Caki2 (cell line): ENCODE measurements at places on chromosomes 5 and 9.

DNA sequence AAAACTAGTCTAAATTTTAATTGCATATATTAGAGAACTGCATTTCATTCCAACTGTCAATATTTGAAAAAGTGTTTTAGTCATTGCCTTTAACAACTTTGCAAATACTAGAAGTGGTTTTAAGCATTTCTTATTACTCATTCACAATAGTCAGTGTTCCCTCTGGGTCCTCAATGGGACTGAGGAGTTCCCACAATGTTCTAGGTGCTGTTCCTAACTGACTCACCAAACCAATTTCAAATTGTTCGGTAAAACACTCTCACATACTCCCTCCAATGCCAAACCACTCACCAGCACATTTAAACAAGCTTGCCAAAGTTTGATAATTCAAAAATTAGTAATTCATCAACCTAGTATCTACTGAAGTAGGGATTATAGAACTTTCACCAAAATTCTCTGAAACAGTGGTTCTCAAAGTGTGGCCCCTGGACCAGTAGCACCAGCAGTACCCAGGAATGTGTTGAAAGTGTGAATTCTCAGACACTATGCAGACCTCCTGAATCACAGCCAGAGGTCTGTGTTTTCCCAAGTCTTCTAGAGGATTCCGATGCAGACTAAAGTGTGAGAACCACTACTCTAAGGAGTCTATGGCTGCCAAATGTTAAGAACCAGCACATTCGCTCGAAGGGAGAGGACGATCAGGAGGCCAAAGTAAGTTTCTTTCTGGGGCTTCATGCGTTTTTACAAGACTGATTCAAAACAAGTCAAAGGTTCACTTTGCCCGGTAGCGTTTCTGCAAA, 72.8 kb downstream of the APBA1 start:
- no peak for DNase-seq

- DNase-seq = no peak
These were observed 1.9 kb upstream of the ZDHHC11 start for GRCh38 chr5:852431-853401.

GRCh38 chr9:84103651-84104377, 123.2 kb downstream of the RMI1 start:
- no peak for DNase-seq

DNA sequence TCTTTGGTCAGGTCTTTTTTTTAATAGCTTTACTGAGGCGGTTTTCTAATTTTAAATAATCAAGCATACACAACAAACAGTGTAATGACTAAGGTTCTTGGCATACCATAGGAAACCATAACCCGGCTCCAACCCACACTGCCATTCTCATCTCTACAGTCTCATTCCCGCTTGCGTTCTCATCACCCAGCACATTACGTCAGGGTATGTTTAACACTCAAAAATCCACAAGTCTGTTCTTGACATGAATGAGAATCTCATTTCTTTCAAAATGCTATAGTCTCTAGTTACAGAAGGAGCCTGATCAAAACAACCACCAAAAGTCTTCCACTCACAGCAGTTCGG, 505 bp downstream of the C5orf34 start:
- no peak for DNase-seq

GRCh38 chr9:100346836-100347235, 5.9 kb downstream of the TEX10 start:
- DNase-seq = no peak

DNA sequence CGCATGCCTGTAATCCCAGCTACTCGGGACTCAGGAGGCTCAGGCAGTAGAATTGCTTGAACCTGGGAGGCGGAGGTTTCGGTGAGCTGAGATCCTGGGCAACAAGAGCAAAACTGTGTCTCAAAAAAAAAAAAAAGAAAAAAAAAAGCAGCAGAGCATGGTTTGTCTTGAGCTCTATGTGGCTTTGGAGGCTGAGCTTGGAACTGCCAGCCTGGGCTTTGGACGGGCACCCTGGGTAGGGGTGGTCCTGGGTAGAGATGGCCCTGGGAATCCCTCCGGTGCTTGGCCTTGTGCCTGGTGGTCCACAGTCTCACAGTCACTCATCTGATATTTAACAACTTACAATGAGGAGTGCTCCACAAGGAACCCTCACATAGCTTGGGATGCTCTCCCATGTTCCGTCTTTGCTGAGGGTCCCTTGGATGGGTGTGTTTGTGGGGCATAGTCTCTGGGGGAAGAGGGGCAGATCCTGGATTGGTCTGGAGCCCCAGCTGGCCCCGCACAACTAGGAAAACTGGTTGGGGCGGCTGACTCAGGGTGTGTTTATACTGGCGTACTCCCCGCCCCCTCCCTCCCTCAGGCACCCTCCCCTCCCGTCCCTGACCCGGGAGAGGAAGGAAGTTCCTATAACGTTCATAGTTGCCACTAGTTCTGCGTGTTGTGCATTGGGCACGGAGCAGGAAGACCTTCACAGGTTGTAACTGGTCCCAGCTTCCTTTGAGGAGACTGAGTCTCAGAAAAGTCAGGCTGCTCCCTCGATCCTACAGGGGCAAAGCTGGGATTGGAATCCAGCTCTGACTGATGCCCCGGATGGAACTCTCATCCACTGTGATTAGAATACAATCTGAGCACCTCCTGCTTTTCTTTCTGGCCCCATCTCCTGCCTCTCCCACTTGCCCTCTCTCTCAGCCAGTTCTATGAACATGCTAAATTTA, 11.2 kb downstream of the IER5L start:
- peak; percentile 70 for DNase-seq

DNA sequence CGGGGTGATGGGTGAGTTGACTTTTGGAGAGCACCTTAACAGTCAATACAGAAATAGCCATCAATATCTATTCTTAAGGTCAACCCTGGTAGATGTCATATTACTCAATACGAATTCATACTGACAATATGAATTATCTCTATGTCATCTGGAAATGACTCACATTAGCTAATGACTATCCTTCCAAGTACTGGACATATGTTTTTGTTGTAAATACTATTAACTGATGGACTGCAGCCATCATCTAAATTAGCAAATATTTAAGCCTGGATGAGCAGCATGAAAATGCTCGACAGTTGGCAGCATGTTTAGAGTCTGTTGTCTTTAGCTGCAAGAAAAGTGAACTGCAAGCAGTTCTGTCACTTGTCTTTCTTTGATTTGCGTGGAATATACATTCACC, 19.6 kb upstream of the ISOC1 start:
- no peak for DNase-seq

- DNase-seq = peak; percentile 51
These were observed 3.9 kb upstream of the NKD2 start for GRCh38 chr5:1004461-1005248.

- DNase-seq = peak; percentile 60
These were observed 34.4 kb downstream of the INSYN2B start for GRCh38 chr5:169945831-169946261.

GRCh38 chr9:127651697-127652610, 39.9 kb downstream of the STXBP1 start:
- DNase-seq = no peak

GRCh38 chr5:171422495-171422894, 3.0 kb downstream of the FGF18 start:
- DNase-seq = no peak

GRCh38 chr5:80644900-80645299, 9.6 kb upstream of the MSH3 start:
- DNase-seq = no peak

GRCh38 chr9:36141761-36142160, 5.2 kb downstream of the GLIPR2 start:
- DNase-seq = no peak

DNA sequence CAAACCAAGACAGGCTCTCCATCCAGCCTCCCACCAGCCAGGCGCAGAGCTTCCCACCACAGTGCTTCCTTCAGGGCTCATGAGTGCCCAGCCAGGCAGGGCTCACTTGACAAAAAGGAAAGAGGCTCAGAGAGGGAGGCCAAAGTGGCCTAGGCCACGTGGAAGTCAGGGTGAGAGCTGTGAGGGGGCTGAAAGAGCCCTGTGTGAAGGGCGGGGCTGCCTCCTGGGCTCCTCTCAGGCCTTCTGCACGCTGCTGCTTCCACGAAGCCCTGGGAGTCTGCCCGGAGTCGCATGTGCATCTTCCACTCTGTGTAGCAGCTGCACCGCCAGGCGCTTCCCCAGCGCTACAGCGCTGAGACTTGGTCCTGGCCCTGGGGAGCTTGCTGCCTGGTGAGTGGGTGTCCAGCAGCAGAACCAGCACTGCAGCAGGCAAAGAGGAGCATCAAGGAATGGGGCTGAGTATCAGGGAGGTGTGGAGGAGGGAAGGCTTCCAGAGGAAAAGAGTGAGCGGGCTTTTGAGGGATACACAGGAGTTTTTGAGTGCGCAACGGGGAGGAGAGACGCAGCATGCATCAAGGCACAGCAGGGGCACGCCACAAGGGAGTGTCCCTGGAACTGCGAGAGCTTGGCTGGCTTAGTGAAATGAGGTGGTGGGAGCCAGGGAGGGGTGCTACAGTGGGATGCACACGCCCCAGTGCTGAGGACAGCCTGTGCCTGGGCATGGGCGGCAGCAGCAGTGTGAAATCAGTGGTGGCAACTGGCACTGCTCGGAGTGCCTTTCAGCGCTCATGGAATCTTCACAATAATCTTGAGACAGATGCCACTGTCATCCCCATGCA, 178.0 kb downstream of the GAPVD1 start:
- no peak for DNase-seq

DNA sequence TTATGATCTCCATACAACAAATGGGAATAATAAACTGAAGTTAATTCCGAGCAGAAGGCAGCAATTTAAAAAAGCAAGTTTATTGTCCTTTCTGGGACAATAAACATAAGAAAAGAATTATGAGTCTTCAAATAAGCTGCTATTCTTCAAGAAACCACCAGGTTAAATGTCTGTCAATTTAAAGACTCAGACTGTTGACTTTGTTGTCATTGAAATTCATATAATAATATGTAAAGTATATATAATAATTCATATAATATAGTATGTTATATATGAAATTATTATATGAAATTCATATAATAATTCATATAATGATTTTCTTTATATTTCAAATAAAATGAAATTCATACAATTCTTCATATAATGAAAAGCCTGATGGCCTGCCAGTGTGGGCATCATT, 497.5 kb upstream of the RGMB start:
- no peak for DNase-seq

- DNase-seq = no peak
These were observed 5.2 kb downstream of the IL13 start for GRCh38 chr5:132662925-132663770.

DNA sequence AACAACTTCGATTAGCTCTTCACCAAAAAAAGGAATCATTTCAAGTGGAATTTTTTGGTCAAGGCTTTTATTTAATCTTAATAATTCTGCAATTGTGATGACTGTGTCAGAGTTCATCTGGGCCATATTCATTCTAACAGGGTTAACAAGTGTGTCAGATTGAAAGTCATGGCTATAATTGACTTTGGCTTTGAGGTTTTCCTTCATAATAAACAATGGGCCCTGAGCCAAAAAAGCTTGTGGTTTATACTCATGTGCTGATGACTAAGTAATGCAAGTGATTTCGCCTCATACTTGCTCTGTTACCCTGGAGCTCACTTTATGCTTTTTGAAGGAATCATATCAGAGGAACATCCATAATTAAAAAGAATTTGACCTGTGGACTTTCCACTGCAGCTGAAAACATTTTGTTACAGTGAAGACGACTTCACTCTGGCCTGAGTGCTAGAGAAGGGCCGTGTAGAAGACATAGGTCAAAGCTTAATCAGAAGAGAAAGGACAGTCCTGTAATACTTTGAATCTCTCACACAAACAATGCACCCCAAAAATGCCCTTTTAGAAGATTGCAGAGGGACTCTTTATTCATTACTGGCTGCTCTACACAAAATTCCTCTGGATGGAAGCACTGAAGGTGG, 101.7 kb downstream of the GDNF start:
- DNase-seq = peak; percentile 64

GRCh38 chr5:157088342-157088990, 20.4 kb downstream of the HAVCR2 start:
- no peak for DNase-seq

DNA sequence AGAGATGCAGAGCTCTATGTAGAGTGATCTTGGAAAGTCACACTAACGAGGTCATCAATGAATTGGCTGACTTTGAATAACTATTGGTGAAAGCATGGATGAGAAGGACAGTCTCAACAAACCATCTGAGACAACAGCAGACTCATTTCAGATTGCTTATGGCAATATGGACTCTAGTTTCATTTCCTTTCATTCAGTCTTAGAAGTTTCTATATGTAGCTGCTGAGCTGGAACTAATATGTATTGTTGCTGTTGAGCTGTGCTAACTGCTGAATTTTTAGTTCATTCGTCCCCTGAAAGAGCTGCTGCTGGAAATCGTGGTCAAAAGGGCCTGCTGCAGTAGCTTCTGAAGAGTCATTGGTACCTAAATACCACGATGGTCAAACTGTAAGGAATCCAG, 31.3 kb downstream of the TNFSF15 start:
- DNase-seq = no peak

DNA sequence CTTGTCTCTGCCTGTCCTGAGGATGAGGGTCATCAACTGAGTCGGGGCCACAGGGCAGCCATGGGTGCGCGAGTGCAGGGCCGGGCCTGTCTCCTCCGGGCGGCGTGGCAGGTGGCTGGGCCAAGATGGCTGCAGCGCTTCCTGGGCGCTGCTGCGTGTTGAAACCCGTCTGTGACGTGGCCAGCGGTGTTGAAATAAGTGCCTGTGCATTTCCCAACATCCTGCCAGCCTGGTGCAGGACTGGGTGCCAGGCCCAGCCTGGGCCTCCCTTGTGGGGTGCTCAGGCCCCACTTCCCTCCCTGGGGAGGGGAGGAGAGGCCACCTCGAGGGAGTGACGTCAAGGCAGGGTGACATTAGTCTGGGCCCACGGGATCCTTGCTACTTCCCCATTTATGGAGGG, 45.5 kb downstream of the RXRA start:
- DNase-seq = no peak

DNA sequence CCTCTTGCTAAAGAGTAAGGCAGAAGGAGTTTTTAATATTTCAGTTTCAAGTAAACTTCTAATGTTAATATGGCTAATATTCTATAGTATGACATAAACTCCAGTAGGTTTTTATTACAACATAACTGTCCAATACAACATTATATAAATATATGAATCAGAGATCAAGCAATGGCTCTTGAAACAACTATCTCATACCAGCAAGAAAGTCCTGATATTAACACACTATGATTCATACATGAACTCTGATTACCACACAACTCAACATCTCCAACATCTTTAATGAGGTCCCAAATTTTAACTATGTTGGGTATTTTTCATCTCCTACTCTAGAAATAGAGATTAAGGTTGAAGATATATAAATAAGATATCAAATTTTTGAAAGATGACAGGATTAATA, 878.3 kb downstream of the TLE1 start:
- no peak for DNase-seq

DNA sequence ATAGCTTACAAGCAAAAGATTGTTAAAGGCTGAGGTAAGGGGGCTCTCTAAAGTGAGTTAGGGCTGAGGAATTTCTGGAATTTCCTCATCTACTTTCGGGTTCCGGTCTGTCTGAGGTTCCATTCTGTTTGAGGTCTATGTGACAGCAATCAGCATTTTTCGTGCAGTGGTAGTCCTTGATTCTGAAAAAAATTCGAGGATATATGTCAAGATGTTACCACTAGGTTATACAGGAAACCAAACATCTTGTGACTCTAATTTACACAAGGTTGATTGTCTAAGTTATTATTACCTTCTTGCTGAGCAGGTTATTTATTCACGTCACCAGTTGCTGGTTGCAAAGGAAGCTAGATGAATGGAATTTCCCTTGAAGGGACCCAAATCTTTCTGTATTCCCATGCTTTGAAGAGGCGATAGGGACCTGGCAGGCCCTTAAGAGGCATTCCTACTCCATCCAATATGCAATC, 35.2 kb downstream of the RLN2 start:
- peak; percentile 2 for DNase-seq
